NCI-H524 (cell line): ENCODE measurements at places on chromosomes 16 and 17.

DNA sequence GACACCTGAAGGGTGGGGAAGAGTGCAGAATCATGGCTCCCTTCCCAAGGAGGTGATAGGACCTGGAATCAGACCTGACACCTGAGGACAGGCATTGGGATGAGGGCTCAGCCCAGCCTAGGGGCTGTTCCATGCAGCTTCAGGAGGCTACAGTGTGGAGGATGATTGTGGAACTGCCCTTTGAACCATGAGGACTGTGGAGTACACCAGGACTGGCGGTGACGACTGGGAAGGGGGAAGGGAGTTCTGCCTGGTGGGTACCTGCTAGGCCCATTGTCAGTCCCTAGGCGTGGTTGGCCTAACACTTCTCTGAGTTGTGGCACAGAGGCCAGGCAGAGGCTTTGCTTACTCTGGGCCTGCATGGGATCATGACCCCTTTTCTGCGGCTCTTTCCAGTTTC is 76.1 kb downstream of the MPRIP start:
- no peak for DNase-seq

DNA sequence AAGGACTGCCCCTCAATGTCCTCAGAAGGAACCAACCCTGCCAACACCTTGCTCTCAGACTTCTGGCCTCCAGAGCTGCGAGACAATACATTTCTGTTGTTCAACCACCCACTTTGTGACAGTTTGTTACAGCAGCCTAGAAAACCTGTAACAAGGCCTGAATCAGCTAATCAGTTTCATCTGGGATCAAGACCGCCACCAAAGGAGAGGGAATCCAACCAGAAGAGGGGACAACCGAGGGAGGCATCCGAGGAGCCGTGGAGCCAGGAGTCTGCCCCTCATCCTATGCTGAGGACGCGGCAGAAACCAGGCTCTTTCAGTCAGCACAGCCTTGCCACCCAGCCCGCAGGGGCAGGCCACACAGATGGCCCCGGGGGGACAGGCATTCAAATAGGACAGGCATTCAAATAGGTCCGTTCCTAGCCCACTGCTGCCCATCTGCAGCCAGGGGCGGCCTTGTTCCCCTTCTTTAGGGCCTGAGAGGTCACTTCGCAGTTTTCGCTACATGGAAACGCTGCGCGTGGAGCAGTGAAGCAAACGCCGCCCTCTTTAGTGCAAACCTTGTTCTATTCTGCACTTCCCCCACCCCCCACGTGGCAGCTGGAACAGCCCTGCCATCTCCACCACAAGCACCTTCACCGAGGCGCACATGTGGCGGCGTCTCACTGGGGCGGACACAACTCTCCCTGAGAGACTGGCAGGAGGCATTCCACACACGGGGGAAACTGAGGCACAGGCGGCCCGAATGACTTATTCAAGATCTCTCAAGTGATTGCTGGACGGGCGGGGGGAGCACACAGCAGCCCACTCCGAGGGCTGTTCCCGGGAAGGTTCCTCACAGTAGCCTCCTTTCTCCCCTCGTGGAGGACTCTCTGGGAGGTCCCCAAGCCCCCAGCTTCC is 26.7 kb downstream of the FA2H start:
- DNase-seq: no peak

GRCh38 chr16:24855678-24856077 is 9.9 kb downstream of the SLC5A11 start:
- DNase-seq: no peak

DNA sequence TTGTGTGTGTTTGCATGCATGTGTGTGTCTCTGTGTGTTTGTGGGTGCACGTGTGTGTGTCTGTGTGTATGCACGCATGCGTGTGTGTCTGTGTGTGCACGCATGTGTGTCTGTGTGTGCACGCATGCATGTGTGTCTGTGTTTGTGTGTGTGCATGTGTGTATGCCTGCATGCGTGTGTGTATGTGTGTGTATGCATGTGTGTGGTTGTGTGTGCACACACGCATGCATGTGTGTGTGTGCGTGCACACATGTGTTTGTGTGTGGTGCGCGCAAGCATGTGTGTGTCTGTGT is 239.9 kb upstream of the TNRC6C start:
- DNase-seq: no peak

- DNase-seq: peak; percentile 9
Observed at GRCh38 chr16:72927199-72928089, 120.5 kb downstream of the ZFHX3 start.

- no peak for DNase-seq
Observed at GRCh38 chr16:66750279-66751052, 943 bp downstream of the DYNC1LI2 start.

- no peak for DNase-seq
Observed at GRCh38 chr16:68490829-68491575, 42.7 kb upstream of the SMPD3 start.

DNA sequence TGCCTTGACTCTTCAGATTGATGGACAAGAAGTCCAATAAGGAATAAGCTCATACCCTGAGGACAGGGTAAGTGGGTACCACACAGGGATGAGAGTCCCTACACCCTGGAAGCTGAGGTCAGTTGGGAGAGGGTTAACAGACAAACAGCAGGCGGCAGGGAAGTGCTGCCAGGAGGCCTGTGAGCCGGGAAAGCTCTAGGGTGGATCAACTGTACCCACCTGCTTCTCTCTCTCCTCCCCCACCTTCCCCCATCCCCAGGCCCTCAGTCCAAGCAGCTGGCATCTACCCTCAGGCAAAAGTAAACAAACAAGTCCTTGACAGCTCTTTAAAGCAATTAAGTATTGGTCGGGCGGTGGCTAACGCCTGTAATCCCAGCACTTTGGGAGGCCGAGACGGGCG is 20.7 kb upstream of the MYLK3 start:
- DNase-seq: peak; percentile 87

GRCh38 chr16:68528233-68528632 is 10.9 kb upstream of the ZFP90 start:
- DNase-seq: peak; percentile 43
